ENCODE measurements at places on chromosomes 1 and 21. TPM values are rescaled to one million over a fixed set of nuclear protein-coding genes. Genes with fewer than 3 reads are reported as not detected.

Gene NMNAT1
- 14.9 TPM for total RNA-seq

Gene OXCT2
- 4.7 TPM for total RNA-seq

Gene PGLYRP4
- total RNA-seq: not detected

Gene HIVEP3
- 6.6 TPM for total RNA-seq

DNA sequence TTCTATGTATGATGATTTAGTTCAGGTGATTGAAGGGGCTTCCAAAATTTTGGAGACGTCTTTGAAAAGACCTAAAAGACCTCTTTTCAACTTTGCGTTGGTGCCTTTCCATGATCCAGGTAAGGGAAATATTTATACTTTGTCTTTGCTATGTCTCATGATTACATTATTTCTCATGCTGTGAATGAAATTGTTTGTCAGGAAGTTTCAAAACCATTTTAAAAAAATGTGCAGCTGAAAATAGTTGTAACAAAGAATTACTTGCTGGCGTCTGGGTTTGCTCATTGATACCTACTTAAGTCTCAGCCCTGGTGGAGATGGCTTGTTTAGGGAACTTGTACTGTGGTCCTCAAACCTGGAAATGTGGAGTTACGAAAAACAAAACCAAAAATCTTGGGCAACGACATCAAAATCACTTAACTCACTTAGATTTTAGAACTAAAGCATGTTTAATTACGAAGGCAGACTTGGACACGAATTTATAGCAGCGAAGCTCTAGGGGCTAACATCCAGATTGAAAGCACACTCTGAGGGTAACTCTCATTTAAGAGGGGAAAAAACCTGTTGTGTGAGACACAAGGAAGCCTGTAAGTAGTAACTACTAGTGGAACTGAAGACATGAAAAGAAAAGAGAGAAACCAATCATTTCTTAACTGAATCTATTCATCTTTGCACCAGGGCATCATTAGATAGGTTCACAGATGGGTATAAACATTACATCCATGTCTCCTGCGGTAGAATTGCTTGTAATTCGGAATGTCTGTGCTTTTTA lies 924 bp downstream of the HMCN1 start:
- DNase-seq: no peak

DNA sequence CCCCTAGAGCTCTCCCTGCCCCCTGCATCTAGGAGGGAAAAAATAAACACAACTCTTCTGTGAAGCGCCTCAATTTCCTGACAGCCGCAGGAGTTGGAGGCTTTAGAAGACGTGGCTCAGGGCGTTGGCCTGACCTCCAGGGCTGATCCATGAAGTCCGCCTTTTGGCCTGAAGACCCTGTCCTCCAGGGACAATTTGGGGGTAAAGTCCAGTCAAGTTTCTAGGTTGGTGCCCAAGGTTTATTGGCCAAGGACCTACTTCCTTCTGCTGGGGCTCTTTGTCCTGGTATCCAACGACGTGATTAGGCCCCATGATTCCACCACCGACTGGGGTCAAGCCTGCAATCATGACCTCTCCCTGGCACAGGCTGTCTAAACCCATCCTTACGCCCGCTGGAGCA lies 54.9 kb downstream of the PTPRF start:
- DNase-seq: no peak

DNA sequence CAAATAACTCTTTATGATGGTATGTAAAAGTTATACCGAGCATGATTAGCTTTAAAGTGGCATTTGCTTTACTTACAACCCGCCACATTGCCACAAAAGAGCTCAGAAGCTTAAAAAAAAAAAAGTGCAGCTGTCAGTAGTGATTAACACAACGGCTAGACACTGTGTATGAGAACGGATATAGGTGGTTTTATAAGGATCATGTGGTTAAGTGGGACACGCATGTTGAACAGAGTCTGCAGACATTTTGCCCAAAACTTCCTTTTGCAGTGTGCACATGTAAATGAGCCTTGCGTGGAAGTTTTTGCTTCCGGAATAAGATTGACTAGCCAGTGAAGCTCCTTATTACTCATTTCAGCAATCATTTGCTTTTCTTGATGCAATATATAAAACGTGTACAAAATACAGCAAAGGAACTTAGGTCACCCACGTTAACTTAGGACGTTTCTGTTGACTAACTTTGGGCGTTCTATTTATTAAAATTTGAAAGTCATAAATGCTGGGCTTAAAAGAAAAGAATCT lies 58.7 kb upstream of the RGS1 start:
- DNase-seq: no peak

DNA sequence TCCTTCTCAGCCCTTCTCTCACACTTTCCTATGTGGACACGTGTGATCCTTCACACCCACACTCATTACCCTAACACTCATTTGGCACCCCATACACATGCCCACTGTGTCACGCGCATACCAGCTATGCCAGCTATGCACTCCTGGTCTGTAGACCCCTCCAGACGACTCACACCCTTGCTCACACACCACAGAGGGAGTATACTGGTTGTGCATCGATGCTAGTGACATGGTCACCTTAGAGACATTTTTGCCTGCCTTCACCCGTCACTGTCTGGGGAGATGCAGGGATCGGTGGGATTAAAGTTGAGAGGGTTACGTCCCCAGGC lies 8.3 kb upstream of the PPM1J start:
- DNase-seq: no peak

GRCh38 chr1:2985067-2985561 lies 36.2 kb upstream of the ACTRT2 start:
- no peak for DNase-seq
